ENCODE measurements at places on chromosomes 12 and 14.

GRCh38 chr14:56796259-56796658 is 14.0 kb downstream of the OTX2 start:
- DNase-seq, result no peak

- no peak for DNase-seq
These were observed 59.7 kb downstream of the DAO start for GRCh38 chr12:108939594-108939993.

DNA sequence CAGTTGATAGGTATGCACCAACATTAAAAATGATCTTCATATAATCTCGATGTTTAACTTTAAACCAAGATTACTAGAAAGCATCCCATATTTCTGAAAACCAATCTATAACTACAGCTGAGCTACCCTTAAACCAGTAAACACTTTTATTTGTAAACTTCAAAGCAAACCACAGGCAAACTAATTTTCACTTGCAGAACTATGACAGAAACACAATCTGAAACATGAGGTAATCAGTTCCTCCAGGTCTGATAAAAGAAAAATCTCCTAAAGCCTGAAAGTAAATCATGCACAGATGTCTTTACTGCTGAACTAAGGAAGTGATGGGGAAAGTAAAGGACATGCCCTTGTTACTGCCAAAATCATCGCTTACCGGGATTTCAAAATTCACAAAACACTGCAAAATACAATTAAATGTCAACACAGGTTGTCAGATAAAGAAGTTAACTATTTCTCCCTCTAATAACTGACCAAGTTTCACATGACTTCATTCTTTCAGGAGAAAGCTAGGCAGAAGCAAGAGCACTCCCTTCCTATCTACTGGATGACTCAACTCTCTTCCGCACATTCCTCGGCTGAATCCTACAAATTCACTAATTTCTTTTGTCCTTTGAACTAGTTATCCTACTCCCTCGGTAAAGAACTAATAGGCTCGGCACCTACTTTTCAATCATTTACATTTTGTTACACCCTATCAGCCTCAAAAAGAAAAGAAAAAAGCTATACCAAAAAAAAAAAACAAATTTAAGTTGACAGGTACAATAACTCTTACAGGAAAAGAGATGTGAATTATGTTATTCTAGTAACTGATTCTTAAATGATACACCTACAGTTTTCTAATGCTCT is 1.4 kb downstream of the EEA1 start:
- DNase-seq, result no peak

- no peak for DNase-seq
These were observed 15.4 kb upstream of the SMCO2 start for GRCh38 chr12:27431185-27431584.

DNA sequence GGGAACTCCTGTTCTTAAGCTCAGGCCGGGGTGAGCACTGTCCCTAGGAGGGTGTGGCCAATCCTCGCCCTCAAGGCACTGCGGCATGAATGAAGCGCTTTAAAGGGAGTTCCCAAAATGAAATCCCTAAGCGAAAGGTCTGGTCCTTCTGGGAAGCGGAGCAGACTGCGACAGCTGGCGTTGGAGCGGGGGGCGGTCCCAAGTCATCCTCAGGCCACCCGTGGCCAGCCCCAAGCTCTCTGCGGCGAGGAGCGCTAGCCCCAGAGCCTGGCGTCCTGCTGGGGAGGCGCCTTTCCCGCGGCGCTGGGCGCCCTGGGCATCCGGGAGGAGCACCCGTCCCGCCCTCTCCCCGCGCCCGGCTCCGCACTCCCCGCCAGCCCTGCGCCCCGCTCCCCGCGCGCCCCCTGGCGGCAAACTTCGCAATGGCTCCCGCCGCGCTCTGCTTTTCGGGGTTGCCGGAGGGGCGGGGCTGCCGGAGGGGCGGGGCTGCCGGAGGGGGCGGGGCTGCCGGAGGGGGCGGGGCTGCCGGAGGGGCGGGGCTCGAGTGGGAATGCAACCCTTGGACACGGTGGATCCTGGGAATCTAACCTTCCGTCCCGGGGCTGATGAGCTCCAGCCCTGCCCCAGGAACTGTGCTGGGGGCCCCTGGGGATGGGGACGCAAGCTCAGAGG is 25.4 kb downstream of the ZBTB42 start:
- peak; percentile 91 for DNase-seq

DNA sequence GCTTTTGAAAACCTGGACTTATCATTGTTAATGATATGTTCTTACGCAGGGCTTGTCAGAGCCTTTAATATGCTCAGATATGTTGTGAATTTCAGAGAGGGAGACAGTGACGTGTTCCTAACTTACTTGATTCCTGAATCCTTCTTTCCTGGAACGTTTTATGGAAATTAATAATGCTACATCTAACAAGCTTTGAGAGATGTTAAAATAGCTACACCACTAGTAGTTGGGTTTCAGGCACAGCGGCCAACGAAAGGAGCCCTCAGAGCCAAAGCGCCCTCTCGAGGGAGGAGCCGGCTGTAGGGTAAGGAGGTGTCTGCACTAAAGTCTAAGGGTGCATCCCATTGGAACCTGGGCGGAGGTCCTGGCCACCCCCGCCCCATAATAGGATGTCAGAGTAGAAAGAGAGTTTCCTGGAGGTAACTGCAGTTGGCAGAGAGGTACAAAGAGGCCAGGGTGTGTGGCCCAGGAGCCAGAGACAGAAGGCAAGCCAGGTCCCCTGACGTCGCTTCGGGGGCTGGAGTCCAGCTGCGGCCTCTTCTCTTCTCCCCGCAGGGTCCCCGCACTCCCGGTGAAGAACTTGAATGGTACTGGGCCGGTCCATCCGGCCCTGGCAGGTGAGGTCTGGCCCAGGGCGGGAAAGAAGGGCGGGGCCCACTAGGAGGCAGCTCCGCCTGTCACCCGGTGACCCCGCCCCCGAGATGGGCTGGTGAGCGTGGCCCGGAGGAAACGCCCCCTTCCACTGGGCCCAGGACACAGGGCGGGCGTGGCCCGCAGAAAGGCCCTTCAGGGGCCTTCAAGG is 36.3 kb downstream of the DTX1 start:
- DNase-seq, result no peak

- no peak for DNase-seq
These were observed 16.6 kb downstream of the SYNDIG1L start for GRCh38 chr14:74409441-74409840.

DNA sequence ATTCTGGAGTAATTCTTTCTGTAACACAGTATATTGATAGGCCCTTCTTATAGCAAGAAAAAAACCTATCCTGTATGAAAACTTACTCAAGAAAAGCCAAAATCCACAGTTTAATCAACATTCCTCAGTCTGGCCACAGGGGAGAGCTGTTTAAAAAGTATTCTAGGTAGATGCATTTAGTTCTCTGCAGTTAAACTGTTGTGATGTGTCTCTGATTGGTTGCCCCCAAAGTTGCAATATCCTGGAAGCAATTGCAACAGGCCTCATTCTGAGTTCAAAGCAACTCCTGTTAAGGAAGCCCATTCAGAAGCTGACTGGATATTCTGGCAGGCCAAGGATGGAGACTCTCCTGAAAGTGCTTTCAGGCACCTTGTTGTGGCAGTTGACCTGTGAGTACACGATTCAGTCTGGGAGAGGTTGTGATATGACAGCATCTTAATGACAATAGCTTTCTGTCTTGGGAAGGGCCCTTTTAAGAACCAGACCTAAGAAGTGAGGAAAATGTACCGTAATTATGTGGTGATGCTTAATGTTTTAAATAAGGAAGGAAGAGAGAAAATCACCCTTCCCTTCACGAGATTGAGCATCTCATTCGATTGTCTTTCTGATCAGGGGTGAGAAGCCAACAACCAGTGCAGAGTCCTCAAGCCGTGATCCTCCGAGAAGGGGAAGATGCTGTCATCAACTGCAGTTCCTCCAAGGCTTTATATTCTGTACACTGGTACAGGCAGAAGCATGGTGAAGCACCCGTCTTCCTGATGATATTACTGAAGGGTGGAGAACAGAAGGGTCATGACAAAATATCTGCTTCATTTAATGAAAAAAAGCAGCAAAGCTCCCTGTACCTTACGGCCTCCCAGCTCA is 420.7 kb downstream of the DAD1 start:
- no peak for DNase-seq

- no peak for DNase-seq
These were observed 164.3 kb upstream of the PLEKHA5 start for GRCh38 chr12:18965203-18965602.

- DNase-seq, result no peak
These were observed 26.1 kb upstream of the SLC6A13 start for GRCh38 chr12:288687-289086.

GRCh38 chr12:66127650-66128049 is 2.9 kb downstream of the LLPH start:
- no peak for DNase-seq

- DNase-seq, result no peak
These were observed 137.9 kb downstream of the NAV3 start for GRCh38 chr12:77968571-77968970.

- no peak for DNase-seq
These were observed 180.9 kb downstream of the CHST11 start for GRCh38 chr12:104637604-104638003.

GRCh38 chr14:36976571-36977023 is 195.8 kb downstream of the SLC25A21 start:
- DNase-seq, result no peak

DNA sequence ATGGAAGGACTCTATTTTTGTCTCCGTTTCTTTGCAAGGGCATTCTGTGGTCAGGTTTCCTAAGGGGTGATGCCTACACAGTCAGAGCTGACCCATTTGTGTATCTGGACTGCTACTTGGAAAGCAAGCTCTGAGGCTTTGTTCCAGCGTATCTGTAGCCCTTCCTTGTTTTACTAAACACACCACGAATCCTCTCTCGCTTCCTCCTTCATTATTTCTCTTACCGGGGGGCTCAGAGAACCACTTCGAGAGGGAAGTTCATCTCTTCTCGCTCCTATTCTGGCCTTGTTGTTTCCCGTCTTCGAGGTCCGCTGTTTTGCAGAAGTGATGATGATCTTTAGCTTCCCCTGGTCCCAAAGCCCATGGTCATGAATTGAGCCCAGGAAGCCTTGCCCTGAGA is 164.7 kb downstream of the SSPN start:
- DNase-seq, result no peak

- no peak for DNase-seq
These were observed 17.6 kb upstream of the AMIGO2 start for GRCh38 chr12:47097276-47097896.

DNA sequence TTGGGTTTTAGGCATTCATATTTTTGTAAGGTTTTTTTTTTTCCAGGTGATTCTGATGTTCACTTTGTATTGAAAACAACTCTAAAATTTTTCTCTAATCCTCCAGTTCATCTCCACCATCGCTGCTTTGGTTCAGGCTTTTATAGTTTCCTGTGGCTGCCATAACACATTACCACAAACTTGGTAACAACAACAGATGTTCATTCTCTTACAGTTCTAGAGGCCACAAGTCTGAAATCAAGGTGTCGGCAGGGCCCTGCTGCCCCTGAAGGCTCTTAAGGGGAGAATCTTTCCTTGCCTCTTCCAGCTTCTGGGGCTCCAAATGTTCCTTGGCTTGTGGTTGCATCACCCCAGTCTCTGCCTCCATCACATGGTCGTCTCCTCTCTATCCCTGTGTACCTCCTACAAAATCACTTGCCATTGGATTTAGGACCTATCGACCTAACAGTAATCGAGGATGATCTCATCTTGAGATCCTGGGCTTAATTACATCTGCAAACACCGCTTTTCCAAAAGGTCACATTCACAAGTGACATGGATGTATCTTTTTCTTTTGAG is 55.2 kb downstream of the PELI2 start:
- no peak for DNase-seq

Measured in activated effector memory CD4-positive, alpha-beta T cell treated with Interleukin-2 at 50 U/mL for 16 hours (primary cell).